ENCODE measurements at places on chromosomes 5 and 9.
A peak's percentile ranks its signal among the peaks of the same experiment; 100 is the strongest.

- no peak for DNase-seq
Observed at GRCh38 chr9:103755986-103756385, 338.1 kb upstream of the SMC2 start.

DNA sequence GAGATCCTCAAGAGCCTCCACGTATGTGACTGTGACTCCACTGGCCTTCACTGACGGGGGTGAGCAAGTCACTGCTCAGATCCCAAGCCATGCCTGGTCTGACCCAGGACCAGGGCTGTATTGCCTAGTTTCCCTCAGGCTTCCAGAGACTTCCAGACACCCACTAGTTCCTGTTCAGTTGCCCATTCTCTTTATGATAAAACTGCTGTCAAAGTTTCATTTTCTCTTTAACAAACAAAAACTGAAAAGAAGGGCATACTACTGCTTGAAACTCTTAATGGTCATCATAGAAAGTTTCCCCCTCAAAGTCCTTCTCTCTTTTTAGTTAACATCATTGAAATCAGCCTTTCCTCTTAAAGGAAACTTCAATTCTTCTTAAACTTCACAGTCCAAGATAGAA lies 105.7 kb upstream of the GHR start:
- DNase-seq, result no peak

DNA sequence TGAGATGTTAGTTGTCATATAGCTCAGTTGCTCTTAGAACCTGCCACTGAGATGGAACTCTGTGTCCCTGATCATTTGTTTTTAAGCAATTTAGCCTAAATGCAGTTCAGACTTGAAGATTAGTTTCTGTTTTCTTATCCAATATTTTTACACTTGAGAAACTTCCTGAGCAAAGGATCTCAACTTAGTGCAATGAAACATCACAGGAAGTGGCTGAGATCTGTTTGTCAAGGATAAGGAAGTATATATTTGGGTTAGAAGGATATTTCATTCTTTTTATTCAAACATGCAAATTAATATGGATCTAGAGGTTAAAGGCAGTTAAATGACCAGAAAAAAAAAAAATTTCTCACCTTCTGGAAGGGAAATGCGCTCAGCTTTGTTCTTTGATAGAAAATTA lies 19.7 kb upstream of the F2R start:
- no peak for DNase-seq

GRCh38 chr9:94639061-94639998 lies at the start of gene FBP1:
TSS of gene FBP1 (minus strand) at chr9:94639518. CDS start at chr9:94639310, 208 bp downstream.
- peak; percentile 76 for DNase-seq

DNA sequence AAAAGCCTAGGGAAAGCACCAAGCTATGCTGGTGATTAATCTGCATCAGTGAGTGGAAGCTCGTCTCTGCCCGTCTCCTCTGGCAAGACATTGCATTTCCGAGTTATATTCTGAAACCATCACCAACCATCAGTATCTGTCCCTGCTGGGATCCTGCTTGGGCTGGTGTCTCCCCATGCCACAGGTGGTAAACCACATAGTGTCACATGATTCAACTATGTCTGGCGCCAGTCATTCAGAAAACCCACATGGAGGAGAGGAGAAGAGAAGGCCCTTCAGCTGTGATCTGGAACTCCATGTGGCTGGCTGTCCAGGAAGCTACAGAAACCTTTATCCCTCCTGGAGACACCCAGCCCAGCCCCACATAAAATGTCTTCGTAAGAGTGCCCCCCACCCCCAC lies 4.8 kb downstream of the IL9 start:
- no peak for DNase-seq

GRCh38 chr5:2451100-2451499 lies 300.4 kb downstream of the IRX2 start:
- DNase-seq, result no peak

GRCh38 chr5:150113047-150113744 lies 26.8 kb upstream of the CSF1R start:
- DNase-seq, result peak; percentile 24

DNA sequence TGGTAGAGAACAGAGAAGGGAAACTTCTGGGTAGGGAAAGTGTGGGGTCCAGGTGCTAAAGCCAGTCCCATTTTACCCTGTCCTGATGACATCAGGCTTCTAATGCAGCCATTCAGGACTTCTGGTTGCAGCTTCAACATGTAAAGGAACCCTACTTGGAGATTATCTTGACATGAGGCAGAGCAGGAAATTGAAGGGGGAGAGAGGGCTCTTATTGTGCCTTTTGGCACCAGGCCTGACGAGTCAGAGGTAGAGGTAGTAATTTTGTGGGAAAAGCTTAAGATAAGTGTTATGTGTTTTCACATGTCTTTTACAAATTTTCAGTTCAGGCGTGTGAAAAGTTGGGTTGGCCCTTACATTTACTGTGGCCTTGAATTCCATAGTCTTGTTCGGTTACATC lies 102.4 kb upstream of the APC start:
- DNase-seq, result no peak

DNA sequence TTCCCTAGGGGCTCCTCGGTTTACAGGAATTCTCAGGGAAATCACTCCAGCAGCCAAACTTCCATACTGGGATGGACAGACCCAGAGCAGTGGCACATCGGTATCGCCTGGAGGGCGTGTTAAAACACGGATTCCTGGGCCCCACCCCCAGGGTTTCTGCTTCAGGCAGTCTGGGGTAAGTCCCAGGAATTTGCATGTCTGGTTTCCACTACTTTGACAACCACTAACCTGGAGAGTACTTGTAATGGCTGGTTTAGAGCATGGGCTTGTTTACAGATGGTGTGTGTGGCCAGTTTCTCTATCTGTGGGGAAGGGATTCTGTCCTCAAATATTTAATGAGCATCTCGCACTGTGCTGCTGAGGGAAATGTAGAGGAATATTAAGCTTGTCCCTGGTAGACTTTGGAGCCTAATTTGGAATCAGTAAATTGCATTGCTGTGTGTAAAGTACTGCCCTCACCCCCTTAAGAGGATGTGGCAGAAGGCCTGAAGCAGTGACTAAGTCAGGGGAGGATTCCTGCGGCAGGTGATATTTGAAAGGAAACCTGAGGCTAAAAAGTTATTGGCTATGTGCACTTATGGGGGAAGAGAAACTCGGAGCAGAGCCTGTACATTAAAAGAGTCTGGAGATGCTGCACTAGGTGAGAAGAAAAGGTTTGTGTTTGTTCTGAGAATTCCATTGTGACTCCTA lies 18.6 kb upstream of the TJP2 start:
- DNase-seq, result no peak

- no peak for DNase-seq
Observed at GRCh38 chr9:98958271-98958984, 14.7 kb downstream of the COL15A1 start.

DNA sequence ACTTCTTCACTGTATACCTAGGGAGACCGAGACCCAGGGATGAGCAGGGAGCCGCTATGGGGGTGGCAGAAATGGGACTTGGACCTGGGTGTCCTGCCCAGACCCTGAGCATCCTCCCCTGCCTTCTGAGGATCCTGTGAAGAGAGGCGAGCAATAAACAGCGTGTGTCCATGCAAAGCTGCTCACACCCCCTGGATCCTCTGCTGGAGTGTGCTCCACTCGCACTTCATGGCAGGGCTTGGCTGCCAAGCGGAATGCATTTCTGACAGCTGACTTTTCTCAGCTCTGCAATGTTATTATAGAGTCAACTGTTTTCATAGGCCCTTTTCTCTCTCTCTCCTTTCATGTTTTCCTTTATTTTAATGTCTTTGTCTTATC lies 31.0 kb upstream of the ALDH1B1 start:
- DNase-seq, result no peak

GRCh38 chr5:15446552-15446951 lies 53.4 kb upstream of the FBXL7 start:
- no peak for DNase-seq

DNA sequence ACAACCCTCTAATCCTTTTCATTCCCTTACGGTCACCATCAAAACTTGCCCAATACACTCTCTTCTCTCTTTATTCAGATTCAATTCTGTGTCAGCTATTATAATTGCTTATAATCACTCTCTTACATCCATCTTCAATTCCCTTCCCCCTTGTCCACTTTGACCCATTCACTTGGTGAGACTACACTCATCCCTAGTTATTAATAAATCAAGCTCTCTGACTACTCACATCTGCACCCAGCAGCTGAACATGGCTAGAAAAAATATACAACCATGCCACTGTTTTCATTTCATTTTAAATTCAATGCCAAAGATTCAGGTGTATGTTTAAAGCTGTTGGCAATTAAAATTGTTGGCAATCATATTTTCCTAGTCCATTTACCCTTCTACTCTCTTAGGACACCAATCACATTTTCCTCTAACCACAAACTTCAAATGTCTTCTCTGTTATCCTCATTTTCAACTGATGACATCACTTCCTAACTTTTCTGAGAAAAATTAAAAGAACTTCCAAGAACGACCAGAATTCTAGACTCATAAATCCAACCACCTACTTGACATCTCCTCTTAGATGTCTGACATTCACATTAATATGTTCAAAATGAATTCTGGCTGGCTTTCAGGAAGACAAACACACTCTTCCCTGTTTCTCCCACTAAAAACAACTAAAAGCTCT lies 5.5 kb downstream of the C5orf15 start:
- no peak for DNase-seq

DNA sequence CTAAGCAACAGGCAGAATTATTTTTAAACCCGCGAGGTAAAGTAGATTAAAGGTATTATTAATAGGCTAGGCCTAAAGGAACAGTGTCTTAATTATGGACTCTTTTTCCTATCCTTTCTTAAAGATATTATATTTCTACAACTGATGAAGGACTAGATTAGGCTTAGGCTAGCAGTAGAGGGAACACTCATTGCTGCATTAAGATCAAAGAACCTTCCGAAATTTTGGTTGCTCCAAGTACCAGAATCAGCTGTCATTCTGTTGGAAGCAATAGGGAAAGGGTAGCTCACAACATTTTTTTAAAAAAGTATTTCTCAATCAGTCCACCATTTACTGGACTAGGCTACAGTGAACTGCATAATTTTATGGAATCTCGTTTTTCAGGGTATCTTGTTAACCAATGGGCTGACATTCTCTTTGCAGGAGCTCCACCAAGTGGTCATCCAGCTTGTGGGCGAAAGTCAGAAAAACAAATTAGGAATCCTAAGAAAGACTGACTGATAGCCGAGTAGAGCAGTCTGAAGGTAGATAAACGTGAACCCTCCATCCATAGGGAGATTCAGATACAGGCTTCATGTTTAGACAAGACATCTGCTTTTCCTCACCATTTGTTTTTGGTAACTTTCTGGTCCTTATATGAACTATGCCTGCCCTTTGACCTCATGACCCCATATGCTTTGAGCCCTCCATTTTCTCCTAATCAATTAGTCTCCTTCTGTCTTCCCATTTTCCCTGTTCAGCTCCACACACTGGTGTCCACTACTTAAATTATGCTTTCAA lies 103.6 kb upstream of the CHD1 start:
- DNase-seq, result no peak

DNA sequence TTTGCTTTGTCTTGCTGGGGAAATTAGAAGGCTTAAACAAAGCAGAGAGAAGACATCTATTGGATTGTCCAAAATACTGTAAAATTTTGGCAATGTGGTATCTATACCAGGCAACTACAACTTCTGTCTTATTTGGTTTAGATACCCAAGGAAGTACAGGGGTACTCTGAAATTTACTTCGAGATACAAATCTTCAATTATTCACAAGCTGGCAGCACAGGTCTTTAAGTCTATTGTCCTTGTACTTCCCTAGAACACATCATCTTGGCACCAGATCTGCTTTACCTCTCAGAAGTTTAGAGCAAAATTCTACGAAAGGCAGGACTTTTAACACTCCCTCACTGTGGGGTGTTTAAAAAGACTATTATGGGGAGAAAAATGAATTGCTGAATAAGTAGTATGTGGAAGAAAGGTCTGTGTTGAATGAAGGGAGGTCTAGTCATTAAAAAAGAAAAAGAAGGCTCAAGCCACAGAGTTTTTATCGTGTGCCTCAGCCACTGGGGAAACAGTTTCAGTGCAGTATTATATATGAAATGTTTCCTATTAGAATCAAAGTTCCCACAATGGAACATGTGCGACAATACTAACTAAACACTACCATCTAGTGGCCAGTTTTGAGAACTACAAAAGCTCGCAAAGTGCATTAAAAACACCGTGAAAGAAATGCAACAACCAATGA lies 93.7 kb downstream of the PDE4D start:
- no peak for DNase-seq

GRCh38 chr5:160054047-160054446 lies 45.1 kb downstream of the TTC1 start:
- DNase-seq, result no peak

DNA sequence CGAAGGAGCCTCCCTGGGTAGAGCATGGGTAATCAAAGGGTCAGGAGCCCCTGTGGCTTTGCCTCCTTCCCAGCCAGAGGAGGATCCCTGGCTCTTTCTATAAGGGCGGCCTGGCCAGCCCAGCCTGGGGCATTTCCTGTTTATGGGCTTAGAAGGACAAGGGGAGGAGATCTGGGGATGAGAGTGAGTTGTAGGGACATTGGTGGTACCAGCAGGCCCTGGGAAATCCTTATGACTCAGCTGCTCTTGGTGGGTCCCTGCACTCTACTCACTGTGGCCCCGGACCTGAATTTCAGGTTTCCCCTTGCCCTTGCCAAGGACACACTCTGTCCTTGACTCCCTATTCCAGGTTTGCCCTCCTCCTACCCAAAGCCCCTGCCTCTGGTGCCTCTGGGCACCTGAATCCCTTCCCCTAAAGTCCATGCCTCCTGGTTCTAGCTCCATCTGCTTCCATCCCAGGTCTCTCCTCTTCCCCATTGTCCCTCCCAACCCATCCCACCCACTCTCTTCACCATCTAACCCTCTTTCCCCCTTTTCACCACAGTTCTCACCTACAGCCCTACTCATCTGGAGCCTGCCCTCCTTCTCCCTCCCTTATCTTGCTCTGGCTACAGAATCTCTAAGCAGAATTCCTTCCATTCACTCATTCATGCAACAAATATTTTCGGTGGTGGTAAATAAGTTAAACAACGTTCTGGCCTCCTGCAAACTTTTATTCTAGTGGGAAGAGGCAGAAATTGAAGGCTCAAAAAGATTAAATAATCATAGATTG lies 34.9 kb downstream of the PCDH1 start:
- no peak for DNase-seq

DNA sequence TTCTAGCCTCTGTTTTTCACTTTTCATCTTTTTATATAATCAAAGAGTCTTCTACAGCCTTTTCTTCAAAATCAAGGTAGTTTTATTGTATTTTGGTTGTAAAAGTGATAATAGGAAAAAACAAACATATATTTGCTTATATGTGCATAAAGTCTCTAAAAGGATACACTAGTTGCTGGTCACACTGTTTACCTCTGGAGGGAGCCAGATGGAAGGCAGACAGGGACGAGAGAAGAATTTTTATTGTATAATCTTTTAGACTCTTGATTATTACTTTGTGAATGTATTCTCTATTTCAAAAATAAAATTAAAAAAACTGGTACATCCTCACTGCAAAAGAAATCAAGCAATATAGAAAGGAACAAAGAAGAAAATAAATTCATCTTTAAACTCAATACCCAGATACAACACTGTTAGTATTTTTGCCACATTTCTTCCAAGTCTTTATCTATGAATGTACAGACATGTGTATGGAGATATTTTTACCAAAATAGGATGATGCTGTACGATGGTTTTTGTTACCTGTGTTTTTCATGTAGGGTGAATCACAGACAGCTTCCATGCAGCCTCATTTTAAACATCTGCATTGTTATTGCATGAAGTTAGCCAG lies 6.1 kb upstream of the RNF183 start:
- no peak for DNase-seq

- DNase-seq, result no peak
Observed at GRCh38 chr5:100188778-100189177, 346.4 kb upstream of the FAM174A start.
